Right ventricle myocardium inferior (tissue), 1 donor: ENCODE measurements at places on chromosomes 6 and 20. TPM values are rescaled to one million over a fixed set of nuclear protein-coding genes. Genes with fewer than 3 reads are reported as not detected.

DNA sequence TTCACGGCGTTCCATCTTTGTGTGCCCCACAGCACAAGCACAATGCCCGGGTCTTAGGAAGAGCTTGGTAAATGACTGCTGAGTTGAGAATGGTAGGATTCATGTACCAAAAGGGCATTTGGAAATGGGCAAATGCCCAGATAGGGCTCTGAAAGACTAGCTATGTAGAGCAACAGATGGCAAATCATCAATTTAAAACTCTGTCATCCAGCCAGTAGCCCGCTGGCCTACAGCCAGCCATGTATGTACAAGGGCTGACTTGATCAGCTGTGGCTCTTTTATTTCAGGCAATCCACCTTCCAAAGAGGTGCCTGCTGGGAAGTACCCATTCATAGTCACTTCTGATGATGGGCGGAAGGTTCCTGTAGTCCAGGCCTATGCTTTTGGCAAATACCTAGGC lies 35.1 kb downstream of the NT5E start:
- no peak for DNase-seq

DNA sequence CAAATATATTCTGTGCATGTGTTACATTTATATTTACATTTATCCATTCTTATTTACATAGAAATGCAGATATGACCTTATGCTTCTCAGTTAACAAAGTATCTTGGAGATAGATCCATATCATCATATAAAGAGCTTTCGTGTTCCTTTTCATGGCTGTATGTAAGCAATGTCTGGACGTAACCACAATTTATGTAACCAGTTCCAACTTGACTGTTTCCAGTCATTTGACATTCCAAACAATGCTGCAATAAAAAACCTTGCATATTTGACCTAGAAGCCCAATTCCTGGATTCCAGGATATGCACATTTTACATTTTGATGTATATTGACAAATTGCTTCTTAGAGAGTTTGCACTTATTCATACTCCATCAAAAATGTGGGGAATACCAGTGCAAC lies 113.7 kb upstream of the F13A1 start:
- no peak for DNase-seq

DNA sequence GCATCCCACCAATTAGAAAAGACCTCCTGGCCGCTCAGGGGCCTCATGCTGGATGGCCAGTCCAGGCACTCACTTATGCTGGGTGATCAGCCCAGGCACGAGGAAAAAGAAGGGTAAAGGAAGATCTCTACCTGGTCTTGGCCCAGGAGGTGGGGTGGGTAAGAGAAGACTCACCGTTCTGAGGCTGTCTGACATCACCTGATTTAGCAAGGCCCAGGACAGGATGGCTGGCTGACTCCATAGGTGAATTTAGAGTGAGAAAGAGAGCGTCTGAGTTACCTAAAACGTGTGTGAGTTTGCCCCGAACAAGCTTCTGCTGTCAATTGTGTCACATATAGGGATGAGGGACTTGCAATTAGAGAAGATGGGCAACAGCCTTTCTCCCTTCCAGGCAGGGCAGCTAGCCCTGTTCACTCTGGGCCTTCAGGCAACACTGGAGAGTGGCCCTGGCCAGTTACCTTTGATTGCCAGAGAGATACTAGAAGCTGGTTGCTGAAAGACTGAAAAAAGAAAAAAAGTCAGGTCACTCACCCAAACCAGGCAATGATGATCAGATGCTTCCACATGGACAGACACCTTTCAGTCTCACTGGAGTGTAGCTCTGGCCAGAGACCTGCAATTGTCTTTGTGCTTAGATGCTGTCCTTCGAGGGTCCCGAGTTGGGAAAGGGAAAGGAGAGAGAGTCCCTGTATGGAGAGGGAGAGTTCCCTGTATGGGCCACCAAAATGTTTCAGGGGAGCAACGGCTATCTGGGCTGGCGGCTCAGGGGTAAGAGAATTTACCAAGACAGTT lies 35.7 kb upstream of the IER3 start:
- no peak for DNase-seq

DNA sequence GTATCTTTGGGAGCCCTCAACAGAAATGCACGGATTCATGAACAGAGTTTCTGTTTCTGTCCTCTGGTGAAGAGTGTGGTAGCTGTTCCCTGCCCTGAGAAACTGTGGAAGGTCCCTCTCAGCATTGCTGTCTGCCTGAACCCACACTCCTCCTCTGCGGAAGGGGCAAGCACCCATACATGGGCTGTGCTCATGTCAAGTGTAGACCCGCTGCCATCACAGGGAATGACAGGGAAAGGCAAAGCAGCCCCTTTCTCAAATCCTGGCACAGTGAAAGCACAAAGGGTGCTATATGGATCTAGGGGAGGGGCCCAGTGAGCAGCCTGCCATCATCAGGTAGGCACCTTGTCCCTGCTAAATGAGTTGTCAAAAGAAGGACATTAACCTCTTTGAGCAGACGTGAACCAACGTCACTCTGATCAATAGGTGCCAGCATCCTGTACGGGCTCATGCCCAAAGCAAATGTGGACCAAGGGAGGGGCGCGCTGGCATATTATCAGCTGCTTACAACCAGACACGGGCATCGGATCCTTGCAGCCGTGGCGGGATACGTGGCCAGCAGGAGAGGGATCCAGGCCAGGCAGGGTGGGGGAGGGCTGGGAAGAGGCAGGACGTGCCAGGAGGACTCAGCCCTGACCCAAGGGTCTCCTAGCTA lies 231.2 kb upstream of the PMEPA1 start:
- no peak for DNase-seq

GRCh38 chr6:114569669-114570068 lies 226.8 kb upstream of the HS3ST5 start:
- DNase-seq: no peak

DNA sequence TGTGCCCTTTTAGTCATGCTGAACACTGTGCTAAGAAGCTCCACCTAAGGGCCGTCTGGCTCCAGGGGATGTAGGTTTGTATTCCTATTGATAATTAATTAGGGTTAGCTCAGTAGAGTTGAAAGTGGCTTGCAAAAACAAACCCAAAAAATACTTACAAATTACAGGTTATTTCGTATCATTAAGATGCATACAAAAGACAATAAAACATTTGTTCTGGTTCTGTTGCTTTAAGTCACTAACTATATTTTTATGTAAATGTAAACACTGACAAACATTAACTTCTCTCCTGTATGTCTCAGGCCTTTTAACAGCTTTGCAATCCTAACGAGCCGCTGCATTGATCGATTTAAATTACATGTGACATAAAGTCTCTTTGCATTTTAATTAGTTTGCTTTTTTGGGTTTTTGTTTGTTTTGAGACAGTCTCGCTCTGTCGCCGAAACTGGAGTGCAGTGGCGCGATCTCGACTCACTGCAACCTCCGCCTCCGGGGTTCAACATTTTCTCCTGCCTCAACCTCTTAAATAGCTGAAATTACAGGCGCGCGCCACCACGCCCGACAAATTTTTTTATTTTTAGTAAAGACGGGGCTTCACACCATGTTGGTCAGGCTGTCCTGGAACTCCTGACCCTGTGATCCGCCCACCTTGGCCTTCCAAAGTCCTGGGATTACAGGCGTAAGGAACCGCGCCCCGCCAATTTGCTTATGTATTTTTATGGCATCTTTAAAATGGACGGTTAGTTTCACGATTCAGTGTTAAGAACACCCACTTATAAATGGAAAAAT lies 110.9 kb downstream of the HFE start:
- DNase-seq: no peak

DNA sequence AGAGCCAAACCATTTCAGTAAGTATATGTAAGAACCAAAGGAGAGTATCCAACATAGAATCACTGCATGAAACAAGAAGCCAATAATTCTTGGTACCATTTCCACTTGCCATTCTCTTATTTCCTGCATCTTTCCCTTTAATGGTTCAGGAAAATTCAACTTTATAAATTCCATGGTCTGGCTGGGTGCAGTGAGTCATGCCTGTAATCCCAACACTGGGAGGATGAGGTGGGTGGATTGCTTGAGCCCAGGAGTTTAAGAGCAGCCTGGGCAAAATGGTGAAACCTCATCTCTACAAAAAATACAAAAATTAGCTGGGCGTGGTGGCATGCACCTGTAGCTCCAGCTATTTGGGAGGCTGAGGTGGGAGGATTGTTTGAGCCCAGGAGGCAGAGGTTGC lies 21.2 kb downstream of the NHLRC1 start:
- no peak for DNase-seq

DNA sequence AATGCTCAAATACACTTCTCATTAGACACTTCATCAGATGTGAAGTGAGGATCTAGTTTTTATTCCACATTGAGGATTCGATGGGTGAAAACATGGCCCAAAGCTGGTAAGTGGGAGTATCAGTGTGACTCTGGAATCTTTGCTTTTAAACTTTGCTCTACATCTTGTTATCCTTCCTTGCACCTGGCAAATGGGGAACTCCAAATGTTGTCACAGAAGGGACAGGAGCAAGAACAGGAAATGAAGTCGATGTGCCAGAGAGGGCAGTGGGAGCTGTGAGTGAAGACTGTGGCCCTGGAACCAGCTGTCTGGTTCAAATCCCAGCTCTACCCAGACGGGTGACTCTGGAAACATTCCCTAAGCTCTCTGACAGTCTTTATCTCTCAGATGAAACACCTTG lies 86.7 kb upstream of the AGPAT4 start:
- DNase-seq: no peak

DNA sequence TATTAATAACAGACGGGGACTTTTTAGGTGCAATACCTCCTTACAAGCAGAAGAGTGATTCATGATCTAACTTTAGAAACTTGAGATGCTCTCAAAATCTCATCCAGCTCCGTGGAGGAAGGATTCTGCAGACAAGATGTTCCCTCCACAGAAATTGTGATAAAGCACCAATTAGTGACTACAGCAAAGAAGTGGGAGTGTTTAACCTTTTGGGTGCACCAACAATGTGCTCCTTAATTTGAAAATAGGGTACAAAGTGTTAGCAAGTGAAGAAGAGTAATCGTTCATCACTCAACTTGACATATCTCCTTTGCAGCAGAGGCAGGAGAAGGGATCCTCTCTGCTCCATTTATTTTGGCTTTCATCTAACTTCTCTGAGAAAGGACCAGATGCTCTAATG lies 22.8 kb upstream of the SCP2D1 start:
- DNase-seq: no peak

DNA sequence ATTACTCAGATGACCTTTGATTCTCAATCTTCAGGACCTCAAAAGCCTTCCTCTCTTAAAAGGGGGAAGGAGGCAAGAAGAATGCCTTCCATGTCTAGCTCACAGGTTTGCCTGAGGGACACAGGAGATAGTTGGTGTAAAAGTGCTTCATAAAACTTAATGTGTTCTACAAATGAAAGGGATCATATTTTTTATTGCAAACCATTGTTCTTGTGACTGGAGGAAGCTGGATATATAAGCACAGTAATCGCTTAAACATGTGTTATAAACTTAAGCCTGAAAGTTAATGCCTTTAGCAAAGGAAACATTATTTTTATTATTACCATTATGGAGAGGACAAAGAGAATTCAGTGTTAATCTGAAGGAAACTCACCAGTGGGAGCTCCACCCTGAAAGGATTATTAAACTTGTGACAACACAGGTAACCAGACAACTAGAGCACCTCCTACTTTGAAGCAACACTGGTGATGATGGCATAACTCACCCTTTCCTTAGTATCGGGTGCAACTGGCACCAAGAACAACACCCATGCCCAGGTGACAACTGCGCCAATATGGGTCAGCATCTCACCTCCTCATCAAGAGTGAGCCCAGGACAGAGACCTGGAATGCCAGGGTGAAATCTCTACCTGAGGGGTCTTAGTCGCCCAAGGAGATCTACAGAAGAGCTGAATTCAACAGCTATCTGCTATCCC lies 288.7 kb upstream of the PRDM1 start:
- no peak for DNase-seq

Gene SPEF1
- total RNA-seq: 0.14 TPM

Gene CLPSL1
- not detected for total RNA-seq

Gene HMGCLL1
- 2.2 TPM for total RNA-seq

Gene CEP85L
- total RNA-seq: 16.7 TPM

Gene FNDC11
- total RNA-seq: 0.16 TPM

Gene SMLR1
- total RNA-seq: not detected

Gene GRM1
- 2.9 TPM for total RNA-seq

Gene SCUBE3
- 10.3 TPM for total RNA-seq
